NCI-H526 (cell line): ENCODE measurements at places on chromosomes 13 and 19.

- DNase-seq, result peak; percentile 24
Measured at GRCh38 chr19:16527971-16528521, 14.2 kb downstream of the CHERP start.

GRCh38 chr13:100890645-100891044 is 216.1 kb upstream of the TMTC4 start:
- no peak for DNase-seq

GRCh38 chr19:15672580-15673175 is at the start of gene CYP4F12:
Gene CYP4F12 (plus strand): TSS chr19:15673087. CDS start chr19:15673530, 443 bp downstream.
- no peak for DNase-seq

DNA sequence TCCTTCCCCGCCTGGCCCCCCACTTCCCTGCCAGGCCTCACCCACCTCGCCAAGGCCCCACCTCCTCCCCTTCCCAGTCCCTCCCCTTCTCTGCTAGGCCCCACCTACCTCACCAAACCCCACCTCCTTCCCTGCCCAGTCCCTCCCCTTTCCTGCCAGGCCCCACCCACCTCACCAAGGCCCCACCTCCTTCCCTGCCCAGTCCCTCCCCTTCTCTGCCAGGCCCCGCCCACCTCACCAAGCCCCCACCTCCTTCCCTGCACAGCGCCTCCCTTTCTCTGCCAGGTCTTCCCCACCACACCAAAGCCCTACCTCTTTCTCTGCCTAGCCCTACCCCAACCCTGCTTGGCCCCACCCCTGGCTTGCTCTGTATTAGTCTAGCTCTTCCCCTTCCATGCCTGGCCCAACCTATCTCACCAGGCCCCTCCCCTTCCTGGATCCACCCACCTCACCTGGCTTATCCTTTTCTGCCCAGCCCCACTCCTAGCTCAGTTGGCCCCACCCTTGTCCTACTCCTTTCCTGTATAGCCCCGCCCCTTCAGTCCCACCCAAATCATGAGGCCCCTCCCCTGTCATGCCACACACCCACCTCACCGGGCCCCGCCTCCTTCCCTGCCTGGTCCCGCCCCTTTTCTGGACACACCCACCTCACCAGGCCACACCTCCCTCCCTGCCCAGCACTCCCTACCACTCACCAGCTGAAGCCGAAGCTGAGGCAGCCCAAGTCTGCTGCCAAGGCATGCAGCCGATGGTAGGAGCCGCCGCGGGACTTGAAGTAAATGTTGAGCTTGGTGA is 16.2 kb downstream of the CERS1 start:
- DNase-seq, result peak; percentile 80

DNA sequence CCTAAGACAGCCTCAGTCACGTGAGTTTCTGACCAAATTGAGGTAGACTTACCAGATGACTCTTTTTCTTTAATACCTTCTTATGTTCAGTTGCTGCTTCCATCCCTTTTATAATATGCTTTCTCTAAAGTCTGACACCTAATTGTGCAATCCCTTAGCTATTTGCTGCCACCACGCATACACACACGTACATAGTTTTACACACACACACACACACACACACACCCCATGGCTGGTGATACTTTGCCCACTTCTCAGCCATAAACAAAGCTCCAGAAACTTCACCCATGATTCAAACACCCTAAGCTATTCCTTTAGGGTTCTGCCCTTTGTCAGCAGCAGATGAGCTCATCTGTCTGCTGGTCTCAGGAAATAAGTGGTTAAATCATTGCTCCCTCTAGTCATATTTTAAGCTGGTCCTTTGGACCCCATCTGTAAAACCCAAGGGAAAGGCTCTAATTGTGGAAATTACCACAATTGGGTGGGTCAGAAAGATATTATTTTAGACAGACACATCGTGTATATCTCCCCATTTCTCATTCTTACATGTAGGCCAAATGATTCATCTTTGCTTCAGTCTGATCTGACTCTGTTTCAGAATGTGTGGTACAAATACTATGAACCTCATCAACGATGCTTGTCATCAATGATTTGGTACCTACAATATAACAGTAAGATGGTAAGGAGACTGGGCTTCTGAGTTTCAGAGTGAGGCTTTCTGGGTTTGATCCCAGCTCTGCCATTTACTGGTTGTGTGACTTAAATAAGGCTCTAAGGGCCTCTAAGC is 69.2 kb downstream of the NALCN start:
- DNase-seq, result no peak

DNA sequence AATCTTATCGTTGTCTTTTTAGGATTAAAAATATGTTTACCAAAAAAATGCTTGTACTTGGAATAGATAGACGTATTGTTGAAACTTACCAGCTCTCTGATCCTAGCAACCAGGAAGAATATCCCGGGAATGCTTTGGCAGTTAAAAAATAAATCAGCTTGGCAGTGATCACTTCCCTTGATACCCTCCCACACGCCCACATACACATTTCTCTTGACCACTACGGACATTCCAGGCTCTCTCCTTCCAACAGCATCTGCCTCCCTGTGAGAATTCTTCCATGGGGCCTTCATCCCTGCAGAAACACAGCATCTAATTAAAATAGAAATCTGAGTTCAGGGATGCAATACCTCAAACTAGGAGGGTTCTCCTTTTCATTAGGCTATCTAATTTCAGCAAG is 57.9 kb downstream of the THSD1 start:
- no peak for DNase-seq

DNA sequence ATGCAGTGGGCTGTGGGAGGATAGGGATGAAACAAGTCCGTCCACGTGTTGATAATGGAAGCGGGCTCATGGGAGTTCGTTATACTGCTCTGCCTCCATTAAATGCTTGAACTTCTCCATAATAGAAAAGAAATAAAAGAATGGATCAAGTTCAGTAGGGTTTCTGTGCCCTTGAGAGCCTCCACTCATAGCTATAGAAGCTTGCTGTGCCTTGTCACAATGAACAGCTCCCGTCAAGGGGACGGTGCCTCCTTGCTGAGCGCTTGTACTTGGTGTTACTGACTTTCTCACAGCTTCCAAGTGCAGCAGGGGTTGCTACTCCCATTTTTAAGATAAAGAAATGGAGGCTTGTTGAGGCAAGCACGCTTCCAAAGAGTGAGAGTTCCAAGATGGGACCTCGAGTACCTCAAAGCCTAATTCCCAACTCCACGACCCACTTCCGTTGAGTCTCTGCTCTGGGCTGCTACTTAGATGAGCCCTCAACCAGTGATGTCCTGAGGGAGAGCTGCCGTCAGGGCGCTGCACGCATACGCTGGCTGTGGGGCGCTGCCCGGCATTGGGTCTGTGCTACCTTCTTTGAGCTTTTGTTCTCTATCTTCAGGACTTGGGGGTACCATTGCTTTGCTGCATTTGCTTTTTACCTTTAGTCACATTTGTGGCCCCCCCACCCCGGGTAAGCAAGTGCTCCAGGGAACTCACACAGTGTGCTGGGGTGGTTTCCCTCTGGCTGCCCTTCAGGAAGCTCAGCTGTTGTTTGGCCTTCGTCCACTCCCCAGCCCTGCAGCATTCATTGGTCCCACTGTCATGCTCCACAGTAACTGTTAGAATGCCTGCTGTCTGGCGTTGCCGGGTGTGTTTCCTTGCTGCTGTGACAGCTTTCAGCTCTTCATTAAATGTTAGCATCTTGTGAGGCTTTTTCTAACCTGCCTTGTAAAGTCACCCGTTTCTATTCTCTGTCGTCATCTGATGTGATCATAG is 9.5 kb downstream of the SNRNP70 start:
- DNase-seq, result no peak

- DNase-seq, result no peak
Measured at GRCh38 chr13:76777096-76777495, 109.1 kb downstream of the KCTD12 start.

- no peak for DNase-seq
Measured at GRCh38 chr13:103556681-103557080, 490.5 kb upstream of the SLC10A2 start.

DNA sequence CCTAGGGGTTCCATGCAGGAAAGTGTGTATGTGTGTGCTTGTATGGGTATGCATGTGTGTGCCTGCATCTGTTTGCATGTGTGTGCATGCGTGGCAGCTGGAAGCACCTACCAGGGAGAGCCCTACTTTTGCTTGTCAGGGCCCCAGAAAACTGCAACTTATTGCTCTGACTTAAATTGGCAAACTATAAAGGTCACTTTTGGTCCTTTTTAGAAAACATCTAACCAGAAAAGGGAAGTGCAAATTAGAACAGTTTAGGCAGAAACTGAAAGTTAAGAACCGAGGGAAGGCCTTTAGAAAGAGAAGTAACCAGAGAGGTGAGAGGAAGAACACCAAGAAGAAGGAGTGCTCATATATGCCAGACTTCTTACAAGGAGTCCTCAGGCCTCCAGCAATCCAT is 32.5 kb downstream of the DLEU7 start:
- DNase-seq, result no peak

DNA sequence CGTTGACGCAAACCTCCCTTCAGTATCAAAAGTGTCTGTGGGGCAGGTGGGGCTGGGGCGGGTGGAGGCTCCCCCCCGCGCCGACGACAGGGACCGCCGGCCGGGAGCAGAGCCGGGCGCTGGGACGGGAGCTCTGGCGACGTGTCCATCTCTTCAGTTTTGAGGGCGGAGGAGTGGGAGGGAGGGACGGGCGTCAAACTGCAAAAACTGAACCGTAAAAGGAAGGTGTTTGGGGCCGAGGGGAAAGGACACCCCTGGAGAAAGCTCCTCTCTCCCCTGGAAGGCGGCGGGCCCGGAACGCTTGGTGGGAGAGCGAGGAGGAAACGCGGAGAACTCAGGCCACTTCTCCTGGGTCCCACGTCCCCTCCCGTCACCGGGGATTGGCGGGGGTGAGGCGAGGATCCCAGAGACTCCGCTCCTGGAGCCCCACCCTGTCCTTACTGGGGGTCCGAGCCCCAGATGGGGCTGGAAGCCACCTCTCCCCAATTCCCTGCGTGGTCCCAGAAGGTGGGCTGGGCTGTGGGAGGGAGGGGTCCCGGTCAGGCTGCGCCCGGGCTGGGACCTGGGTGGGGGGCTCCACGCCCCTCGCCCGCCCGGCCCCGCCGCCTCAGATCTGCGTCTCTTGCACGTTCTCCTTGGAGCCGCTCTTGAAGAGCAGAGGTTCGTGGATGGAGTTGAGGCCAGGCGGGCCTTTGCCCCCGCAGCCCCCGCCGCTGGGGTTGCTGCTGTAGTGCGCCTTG is 3.4 kb upstream of the ASPDH start:
- DNase-seq, result no peak

DNA sequence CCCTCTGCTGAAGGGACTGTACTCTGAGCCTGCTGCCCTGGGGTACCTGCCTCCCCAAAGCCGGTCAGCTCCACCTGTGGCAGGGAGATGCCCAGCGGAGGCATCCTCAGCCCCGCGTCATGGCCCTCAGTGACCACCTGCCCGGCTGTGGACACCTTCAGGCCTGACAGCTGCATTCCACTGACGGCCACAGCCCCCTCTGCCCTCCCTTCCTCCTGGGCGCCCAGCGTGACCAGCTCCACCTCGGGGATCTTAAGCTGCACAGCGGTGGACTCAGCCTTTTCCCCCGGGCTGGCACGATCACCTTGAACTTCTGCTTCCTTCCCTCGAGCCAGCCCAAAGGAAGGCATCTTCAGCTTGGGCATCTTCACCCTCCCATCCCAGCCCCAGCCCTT is 4.8 kb upstream of the HIPK4 start:
- DNase-seq, result no peak

- DNase-seq, result no peak
Measured at GRCh38 chr13:52978989-52979388, 49.6 kb upstream of the OLFM4 start.

DNA sequence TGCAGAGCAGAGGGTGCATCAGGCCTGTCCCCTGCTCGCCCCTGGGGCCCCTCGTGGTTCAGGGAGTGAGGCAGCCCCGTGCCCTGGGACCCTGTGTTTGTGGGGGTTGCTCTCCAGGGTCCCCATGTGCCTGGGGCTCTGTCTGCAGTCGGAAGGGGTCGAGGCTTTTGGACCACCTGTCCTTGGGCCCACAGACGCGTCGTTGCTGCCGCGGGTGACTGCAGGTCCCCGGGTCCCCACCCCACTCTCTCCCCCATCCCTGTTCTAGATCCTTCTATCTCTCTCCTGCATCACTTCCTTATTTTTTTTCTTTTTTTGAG is 1.9 kb downstream of the PCSK4 start:
- no peak for DNase-seq

GRCh38 chr19:31436121-31436776 is 87.0 kb upstream of the TSHZ3 start:
- no peak for DNase-seq

DNA sequence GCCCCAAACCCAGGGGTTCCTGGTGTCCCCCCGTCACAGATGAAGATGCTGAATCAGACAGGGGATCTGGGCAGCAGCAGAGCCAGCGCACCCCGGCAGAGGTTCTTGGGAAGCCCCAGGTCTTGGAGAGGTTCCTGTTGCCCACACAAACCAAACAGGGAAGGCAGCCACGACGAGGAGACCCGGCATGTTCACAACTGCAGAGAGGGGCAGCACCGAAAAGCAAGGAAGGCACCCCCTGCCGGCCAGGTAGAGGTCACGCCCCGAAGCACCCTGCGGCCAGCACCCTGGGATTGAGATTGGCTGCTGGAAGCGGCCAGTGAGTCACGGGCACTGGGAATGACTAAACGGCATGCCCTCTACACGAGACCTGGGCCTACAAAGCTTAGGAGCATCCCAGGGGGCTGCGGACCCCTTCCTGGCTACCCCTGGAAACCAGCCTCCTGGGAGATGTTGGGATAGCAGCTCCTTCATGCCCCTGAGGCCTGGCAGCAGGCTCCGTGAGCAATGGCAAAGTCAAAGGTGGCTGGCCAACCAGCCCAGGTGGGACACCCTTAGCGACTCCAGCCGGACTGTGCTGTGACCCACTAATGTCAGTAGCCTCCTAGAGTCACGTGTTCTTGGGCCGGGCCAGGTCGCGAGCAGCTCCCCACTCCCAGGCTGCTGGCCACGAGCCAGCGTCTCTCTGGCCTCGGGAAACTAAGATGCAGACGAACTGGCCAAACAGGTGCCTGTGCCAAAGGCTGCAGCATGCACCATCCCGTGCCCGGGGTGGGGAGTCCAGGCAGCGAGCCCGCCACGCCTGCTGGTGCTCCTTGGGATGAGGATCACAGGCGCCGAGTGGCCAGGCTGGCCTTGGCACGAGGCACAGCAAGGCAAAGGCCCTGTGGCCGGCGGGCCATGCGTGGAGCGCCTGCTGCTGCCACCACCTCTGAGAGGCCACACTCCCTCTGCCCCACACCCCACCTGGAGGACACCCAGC is 43.2 kb downstream of the MLLT1 start:
- no peak for DNase-seq

DNA sequence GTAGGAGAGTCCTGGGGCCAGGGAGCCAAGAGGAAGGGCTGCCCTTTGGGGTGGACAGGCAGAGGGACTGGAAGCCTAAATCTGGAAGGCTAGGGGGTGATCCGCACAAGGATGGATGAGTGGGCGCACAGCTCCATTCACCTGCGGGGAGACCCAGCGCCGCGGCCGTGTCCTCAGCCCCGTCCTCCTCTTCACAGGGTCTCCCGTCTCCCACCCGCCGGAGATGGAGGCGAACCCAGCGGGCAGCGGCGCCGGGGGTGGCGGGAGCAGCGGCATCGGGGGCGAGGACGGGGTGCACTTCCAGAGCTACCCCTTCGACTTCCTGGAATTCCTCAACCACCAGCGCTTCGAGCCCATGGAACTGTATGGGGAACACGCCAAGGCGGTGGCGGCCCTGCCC is 7.9 kb downstream of the ZNF865 start:
- no peak for DNase-seq

- no peak for DNase-seq
Measured at GRCh38 chr13:31595563-31595962, 143.8 kb upstream of the RXFP2 start.

- DNase-seq, result no peak
Measured at GRCh38 chr19:2201473-2202148, 34.5 kb downstream of the PLEKHJ1 start.

GRCh38 chr19:48779636-48780035 is 24.3 kb downstream of the FGF21 start:
- DNase-seq, result no peak
